ENCODE measurements at places on chromosomes 12 and 14. TPM values are rescaled to one million over a fixed set of nuclear protein-coding genes. Genes with fewer than 3 reads are reported as not detected.

The CRIP2 gene
- 70.8 TPM for polyA plus RNA-seq

The DBX2 gene
- not detected for polyA plus RNA-seq

The HPD gene
- not detected for polyA plus RNA-seq

The ACSM4 gene
- not detected for polyA plus RNA-seq

The GPR84 gene
- polyA plus RNA-seq: not detected

The APOF gene
- polyA plus RNA-seq: not detected

The DNAH10 gene
- polyA plus RNA-seq: 0.40 TPM

The ZNF10 gene
- 11.0 TPM for polyA plus RNA-seq

The ASB2 gene
- polyA plus RNA-seq: 3.8 TPM

The IGF1 gene
- 5.1 TPM for polyA plus RNA-seq

The GPR132 gene
- 37.2 TPM for polyA plus RNA-seq

The CLEC14A gene
- polyA plus RNA-seq: not detected

The E2F7 gene
- not detected for polyA plus RNA-seq

The TMEM132C gene
- not detected for polyA plus RNA-seq

The SPATA7 gene
- polyA plus RNA-seq: 1.8 TPM

The PROX2 gene
- polyA plus RNA-seq: not detected

The CCDC38 gene
- not detected for polyA plus RNA-seq

The CACNA1C gene
- 0.06 TPM for polyA plus RNA-seq

The TSPAN11 gene
- not detected for polyA plus RNA-seq

The SYCP3 gene
- polyA plus RNA-seq: 0.33 TPM

The SNRPF gene
- polyA plus RNA-seq: 50.6 TPM

The GCH1 gene
- polyA plus RNA-seq: 12.9 TPM

The PLEKHG3 gene
- polyA plus RNA-seq: 4.7 TPM

The SLC35F4 gene
- not detected for polyA plus RNA-seq

The PLD4 gene
- polyA plus RNA-seq: 103 TPM

The RNASE2 gene
- 0.45 TPM for polyA plus RNA-seq

The AQP2 gene
- not detected for polyA plus RNA-seq

The IL22 gene
- not detected for polyA plus RNA-seq

The ACOT4 gene
- polyA plus RNA-seq: 2.4 TPM

The LRRC10 gene
- not detected for polyA plus RNA-seq

The TSPAN19 gene
- not detected for polyA plus RNA-seq

The RNF212B gene
- polyA plus RNA-seq: not detected

The SERPINA9 gene
- polyA plus RNA-seq: 0.63 TPM

The FOXN4 gene
- polyA plus RNA-seq: not detected

The IRAK3 gene
- not detected for polyA plus RNA-seq

The AMIGO2 gene
- 7.4 TPM for polyA plus RNA-seq

Data from IgD-negative memory B cell (primary cell).